AG04450 (cell line): ENCODE measurements at places on chromosomes 4 and X.

- DNase-seq, result no peak
Observed at GRCh38 chrX:13750204-13750603, 15.7 kb downstream of the OFD1 start.

DNA sequence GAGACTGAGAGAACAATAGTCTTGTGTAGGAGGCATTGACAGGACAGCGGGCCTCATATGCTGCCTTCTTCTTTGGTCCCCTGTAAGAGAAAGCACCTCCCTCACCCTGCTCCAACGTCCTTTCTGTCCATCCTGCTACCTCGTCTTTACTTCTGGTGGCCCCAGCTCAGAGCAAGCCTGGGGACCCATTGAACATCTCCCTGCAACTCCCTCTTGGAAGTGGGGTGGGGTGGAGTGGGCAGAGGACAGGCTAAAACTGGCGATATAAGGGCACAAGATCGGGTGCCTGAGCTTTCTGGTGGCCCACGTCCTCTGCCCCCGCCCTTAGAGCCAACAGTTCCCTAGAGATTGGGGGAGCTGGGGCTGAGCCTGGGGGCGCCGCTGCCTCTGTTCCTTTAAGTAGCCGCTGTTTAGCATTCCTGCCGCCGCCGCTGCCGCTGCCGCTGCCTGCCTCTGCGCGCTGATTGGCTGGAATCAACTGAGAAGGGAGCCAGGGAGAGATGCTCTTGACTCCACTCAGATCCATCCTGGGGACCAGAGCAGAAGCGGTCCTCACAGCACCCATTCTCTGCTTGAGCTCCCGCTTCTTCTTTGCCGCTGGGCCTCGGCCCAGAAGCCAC lies at the start of gene DLG3:
DLG3 (plus strand) TSS at position 510 of the 620 bp plus-strand sequence. CDS start 367 bp downstream, outside the sequence.
- no peak for DNase-seq

GRCh38 chrX:11944501-11944900 lies 186.5 kb downstream of the MSL3 start:
- DNase-seq, result no peak

DNA sequence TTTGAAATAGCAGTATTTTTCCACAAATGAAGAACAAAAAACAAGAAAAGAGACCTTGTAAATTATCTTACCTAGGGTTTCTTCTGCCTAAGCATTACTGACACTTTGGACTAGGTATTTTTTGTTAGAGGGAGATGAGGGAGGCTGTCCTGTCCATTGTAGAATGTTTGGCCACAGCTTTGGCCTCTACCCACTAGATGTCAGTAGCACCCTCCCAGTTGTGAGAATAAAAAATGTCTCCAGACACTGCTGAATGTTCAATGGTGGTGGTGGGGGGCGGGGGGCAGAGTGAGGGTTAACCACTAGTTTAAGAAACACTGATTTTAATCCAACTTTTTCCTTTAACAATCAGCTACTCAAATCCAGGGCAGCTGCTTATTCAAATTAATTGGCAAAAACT lies 25.8 kb downstream of the OTUD4 start:
- DNase-seq, result no peak

- no peak for DNase-seq
Observed at GRCh38 chr4:184815046-184815877, 10.5 kb downstream of the ACSL1 start.

DNA sequence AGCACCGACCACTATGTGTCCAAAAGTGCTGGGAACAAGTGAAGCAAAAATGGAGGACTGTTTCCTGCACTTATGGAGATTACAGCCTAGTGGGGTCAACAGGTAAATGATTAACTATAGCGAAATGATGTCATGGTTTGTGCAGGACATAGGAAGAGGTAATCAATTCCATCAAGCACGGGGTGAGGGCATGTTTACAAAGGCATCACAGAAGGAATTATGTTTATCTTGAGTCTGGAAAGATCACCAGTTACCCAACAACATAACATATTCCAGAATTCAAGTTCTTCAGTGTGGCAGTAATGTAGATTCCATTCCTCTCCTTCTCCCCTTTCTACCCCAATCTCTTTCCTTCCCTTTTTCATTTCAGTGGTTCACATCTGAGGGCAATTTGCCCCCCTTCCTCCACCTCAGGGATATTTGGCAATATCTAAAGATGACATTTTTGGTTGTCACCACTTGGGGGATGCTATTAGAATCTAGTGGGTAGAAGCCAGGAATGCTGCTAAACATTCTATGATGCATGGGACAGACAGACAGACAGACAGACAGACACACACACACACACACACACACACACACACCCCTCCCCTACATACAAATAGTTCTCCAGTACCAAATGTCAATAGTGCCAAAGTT lies 24.1 kb downstream of the FAM47E start:
- no peak for DNase-seq

- DNase-seq, result no peak
Observed at GRCh38 chr4:76732246-76732645, 165.7 kb downstream of the SOWAHB start.

DNA sequence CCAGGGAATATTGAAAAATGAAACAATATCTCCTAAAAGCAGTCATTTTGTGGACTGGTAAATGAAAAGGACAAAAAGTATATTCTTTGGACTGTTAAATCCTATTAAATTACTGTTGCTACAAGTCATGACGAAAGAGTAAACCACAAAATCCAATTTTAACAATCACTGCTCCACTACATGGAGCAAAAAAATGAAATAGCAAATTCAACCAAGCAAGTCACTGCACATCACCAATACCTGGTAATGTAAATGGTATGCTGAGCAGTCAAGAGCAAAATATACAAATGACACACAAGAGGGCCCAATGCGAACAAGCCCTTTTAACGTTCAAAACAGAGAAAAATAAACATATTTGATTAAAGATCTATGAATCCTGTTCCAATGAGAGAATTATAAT lies 126.2 kb downstream of the KLHL13 start:
- peak; percentile 23 for DNase-seq

DNA sequence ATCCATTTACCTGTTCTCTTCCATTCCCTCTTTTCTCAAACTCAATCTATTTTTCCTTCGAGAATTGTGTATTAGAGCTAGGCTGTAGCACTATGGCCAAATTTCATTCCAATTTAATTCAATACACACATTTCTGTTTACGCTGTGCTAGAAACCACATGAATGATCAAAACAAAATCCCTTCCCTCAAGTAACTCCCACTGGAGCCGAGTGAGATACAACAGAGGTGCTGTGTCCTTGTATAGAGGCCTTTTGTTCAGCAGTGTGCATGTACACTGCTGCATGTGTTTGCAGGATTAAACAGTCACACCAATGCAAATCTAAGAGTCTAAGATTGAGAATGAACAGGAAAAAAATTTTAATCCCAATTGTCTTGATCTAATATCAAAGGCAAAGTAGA lies 734.2 kb downstream of the RAPGEF2 start:
- DNase-seq, result no peak

- DNase-seq, result no peak
Observed at GRCh38 chr4:62274782-62275181, 1074.7 kb downstream of the ADGRL3 start.

DNA sequence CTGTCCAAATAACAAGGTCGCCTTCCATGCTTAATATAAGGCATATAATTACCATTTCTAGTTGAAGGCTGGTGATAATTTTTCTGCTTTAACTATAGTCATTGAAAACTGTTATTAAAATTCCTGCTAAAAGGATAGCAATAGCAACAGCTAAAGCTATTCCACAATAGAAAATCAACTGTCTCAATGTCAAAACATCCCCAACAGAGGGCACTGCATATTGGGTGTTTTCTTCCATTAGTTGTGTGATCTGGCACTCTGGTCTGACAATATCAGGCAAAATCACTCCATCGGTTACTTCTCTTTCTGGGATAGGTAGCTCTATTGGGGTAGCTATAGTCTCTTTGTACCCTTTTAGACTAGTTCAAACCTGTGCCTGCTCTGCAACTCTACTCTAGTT lies 53.5 kb downstream of the TMPRSS11F start:
- no peak for DNase-seq

GRCh38 chrX:41561045-41561444 lies 113.9 kb downstream of the NYX start:
- peak; percentile 70 for DNase-seq
